NCI-H524 (cell line): ENCODE measurements at places on chromosomes 7 and 10.

GRCh38 chr7:36787933-36788378, 63.7 kb upstream of the AOAH start:
- DNase-seq: peak; percentile 49

DNA sequence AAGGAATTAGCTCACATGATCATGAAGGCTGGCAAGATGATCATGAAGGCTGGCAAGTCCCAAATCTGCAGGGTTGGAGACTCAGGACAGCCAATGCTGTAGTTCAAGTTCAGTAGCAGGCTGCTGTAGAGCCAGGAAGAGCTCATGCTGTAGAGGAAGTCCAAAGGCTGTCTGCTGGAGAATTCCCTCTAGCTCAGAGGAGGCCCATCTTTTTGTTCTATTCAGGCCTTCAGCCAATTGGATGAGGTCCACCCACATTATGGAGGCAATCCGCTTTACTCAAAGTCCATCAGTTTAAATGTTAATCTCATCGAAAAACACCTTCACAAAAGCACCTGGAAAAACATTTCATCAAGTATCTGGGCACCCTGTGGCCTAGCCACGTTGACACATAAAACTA, 24.8 kb upstream of the FAM171A1 start:
- DNase-seq: no peak

DNA sequence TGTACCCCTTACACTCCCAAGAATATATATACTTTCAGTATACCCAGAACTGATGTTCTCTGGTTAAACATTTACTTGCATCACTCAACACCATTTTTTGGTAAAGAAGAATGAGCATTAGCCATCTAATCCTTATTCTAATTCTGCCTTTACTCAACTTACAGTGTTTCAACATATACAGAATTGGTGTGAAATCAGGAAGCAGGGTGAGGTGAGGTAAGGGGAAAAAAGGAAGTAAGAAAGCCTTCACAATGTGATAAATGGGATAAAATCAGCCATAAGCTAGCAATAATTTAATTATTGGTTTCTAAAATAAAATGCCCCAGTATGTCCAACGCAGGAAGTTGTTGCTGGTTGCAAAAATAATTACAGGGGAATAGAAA, 605.4 kb downstream of the KCNMA1 start:
- DNase-seq: no peak

DNA sequence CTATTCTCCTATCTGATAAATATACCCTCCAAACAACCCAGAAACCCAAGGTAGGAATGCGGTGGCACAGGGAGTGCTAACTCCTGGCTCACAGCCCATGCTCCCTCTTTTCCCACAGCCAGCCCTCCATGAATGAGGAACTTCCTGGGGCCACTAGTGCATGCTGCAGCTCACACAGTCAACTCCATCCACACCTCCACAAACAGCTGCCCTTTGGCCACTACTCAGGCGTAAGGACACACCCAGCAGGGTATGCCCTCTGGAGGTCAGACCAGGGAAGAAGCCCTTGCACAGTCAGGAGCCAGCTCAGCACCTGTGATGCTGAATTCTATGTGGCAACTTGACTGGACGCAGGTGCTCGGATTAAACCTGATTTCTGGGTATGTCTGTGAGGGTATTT, 85.2 kb upstream of the PIK3CG start:
- DNase-seq: no peak

- no peak for DNase-seq
These were observed 59.2 kb downstream of the FOXL3 start for GRCh38 chr7:348962-349743.

GRCh38 chr10:122132331-122132755, 138.8 kb upstream of the BTBD16 start:
- no peak for DNase-seq

DNA sequence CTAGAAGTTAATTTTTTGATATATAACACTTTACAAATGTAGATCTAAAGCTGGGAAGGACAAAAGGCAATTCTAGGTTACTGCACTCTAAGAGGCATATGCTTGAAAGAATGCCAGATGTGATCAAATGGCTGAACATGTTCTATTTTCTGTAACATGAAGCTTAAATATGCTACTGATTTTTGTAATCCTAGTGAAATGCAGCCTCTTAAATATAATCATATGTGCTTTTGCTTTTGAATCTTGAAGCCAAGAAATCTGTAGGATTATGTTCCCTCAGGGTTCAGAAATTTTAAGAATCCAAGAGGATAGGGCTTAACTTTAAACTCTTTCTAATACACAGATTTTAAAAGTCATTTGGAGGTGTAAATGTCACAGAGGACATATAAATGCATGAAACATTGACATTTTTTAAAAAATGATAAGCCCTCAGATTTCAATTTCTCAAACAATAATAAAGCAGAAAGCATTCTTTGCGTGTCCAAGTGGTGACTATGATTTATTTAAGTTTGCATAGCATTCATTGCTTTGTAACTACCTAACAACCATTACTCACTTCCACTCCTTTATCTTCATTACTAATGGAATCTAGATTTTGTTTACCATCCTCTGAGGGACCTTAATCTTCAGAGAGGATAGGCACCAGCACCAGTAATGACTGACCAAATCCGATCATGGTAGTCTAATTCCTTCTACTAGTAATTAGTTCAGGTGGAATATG, 170.4 kb downstream of the MAGI2 start:
- DNase-seq: peak; percentile 35

- DNase-seq: no peak
These were observed 5.7 kb downstream of the ANK3 start for GRCh38 chr10:60384011-60384410.

GRCh38 chr7:134669845-134670373, 23.3 kb downstream of the BPGM start:
- no peak for DNase-seq

DNA sequence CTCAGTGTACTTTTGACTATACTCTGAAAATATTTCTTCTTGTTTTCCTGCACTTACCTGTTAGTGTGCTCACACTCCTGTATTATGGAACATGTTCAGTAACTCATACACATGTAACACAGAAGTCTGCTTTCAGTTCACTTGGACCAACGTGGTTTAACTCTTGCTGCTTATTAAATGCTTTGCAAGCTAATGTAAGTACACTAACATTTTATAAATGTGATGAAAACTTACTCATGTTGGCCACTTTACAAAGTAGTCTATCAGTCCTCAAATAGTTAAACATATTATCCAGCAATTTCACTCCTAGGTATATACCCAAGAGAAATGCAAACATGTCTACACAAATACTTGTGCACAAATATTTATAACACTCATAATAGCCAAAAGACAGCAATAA, 98.4 kb downstream of the UBE2H start:
- DNase-seq: no peak

GRCh38 chr10:84537447-84537931, 209.1 kb downstream of the CCSER2 start:
- DNase-seq: no peak

DNA sequence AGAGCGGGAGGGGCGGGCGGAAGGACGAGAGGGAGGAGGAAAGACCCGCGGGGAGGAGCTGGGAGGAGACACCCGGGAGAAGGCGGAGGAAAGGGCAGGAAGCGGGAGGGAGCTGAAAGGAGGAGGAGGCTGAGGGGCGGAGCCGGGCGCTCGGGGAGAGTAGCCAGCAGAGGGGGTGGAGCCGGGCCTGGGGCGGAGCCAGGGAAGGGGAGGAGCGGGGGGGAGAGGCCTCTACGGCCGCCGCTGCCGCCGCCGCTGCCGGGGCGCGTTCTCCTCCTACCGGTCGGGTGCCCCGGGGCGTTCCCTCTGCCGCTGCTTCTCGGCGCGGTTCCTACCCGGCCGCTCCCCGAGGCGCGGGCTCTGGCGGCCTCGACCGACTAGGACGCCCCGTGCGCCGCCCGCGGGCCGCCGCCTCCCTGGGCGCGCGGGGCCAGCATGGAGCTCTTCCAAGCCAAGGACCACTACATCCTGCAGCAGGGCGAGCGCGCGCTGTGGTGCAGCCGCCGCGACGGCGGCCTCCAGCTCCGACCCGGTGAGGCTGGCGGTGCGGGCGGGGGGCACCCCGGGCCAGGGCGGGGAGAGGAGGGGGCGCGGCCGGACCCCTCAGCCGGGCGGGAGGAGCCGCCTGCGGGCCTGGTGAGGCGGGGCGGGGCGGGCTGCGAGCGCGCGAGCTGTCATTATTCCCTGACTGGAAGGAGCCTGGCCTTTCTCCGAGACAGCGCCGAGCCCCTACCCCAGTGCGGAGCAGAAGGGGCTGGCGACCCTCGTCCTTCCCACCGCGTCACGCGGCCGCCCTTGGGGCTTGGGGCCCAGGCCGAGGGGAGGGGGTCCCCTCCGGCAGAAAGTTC, at the start of gene INPP5F:
Gene INPP5F (plus strand): TSS at position 223 of the 848 bp plus-strand sequence. CDS start 213 bp downstream, at position 436.
- DNase-seq: peak; percentile 79

DNA sequence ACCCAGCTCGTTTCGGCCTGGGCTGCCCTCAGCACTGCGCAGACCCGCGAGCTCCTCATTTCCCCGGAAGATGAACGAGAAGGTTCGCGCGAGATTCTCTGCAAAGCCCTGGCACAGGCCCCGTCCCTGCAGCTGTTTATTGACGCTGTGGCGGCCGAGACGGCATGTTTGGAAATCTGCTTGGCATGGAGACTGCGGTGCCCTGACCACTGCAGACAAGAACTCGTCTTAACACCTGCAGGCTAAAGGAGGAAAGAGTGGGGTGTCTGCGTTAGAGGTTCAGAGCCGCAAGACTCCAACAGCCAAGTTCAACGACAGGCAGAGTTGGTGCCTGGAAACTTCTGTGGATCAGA, 125.6 kb downstream of the DNAJB6 start:
- DNase-seq: no peak

GRCh38 chr10:3067118-3067858, at the start of gene PFKP:
Gene PFKP (plus strand): TSS chr10:3067548. CDS start chr10:3067596, 48 bp downstream.
- no peak for DNase-seq

DNA sequence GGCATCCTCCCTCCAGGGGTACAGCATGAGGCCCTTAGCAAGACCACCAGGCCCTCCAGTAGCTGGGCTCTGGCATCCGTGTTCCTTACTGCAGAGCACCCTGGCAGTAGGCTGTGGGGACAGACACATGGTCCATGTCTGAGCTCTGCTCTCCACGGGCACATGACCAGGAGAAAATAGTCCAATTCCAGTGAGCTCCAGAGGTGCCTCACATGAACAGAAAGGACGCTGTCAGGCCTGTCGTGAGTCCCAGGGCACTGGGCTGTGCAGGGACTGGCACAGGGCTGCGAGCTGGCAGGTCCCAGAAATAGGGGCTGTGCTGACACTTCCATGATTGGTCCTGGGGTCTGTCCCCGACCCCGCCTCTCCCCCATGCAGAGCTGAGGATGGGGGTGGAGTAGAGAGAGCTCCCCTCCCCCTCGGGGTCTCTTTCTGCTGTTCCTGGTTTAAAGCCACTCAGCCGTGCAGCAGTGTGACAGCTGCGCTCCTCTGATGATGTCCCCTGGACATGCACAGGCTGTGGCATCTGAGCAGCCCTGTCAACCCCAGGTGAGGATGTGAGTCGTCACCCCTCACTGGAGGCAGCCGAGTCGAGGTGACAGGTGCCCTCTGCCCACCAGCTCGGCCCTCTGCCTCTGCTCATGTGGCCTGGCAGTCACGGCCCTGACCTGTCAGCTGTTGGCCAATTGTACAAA, 25.2 kb upstream of the ZNF488 start:
- DNase-seq: no peak

GRCh38 chr7:95316588-95316987, 7.7 kb downstream of the PON1 start:
- DNase-seq: no peak

DNA sequence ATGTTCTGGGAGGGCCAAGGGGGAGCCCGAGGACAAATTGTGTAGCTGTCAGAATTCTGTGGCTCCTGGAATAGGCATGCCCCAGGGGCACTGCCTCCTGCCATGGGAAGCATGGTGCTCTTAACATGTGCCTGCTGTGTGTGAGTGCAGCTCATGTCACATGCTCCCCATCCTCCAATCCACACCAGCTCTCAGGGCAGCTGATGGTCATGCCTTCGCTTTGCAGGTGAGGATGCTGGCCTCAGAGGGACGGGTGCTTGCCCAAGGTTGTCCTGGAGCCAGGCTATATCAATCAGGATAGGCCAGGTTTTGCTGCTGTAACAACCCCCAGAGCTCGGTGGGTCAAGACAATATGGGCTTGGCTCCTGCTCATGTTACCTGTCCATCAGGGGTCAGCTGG, 303.4 kb downstream of the RPS24 start:
- DNase-seq: no peak

DNA sequence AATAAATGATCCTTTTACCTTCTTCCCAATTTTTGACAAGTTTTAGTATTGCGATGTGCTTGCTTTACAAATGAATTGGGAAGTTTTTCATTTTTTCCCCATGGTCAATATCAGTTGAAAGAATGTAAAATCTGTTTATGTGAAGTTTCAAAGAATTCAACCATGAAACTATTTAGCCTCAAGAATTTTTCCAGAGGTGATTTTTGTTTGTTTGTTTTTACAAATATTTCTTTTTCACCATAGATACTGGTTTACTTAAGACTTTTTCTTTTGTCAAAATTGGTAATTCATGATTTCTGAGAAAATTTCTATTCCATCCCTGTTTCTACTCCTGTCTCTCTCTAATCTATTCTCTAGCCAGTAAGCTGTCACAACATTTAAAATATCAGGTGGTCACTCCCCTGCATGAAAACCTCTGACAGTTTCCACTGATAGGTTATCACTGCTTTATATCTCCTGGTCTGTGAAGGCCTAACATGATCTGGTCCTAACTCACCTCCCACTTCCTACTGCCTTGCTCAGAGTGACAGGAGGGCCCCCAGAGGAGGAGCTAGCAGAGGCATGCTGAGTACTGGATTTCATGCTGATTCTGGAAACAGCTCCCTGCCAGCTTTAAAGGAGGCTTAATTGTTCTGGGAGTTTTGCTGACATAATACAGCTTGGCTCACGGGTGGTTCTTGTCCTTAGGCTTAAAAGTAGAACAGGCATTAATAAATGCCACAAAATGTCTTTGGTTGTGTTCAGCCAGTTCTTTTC, 7.6 kb upstream of the ARMS2 start:
- DNase-seq: no peak

GRCh38 chr7:46449743-46450142, 528.7 kb upstream of the IGFBP3 start:
- DNase-seq: no peak

GRCh38 chr7:139124084-139124914, 14.8 kb upstream of the ZC3HAV1 start:
- DNase-seq: no peak

GRCh38 chr7:130865408-130866236, 131.6 kb upstream of the KLF14 start:
- DNase-seq: no peak

DNA sequence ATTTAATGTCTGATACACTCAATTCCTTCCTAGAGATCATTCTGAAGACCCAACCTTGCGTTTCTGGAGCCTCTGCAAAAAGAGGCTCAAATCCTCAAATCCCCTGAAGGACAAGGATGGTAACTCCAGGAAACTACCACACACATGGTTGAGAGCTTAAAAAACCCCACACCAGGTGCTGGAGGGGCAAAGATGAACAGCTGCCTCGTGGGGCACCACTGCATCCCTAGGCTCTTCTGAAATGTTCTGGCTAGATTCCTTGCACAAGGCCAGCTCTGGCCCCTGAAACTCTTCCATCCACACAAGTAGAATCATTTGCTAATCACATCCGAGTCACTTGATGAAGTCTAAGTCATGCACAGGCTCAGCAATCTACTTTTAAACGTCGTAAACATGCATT, 286.6 kb downstream of the ELMO1 start:
- peak; percentile 43 for DNase-seq
